Tibial nerve (tissue), 4 donors: ENCODE measurements at places on chromosomes 6 and 20. TPM values are rescaled to one million over a fixed set of nuclear protein-coding genes. Genes with fewer than 3 reads are reported as not detected.

Gene NNAT
- total RNA-seq = 2.7 TPM

- no peaks in the 10 kb centered on the region for H3K27me3 ChIP-seq
- H3K36me3 ChIP-seq = no peaks in the 10 kb centered on the region
Observed at GRCh38 chr20:24773751-24774201, 175.3 kb upstream of the CST7 start.

- no peak for DNase-seq
- H3K4me1 ChIP-seq = peaks cover 12% of the 10 kb centered on the region
- H3K36me3 ChIP-seq = no peaks in the 10 kb centered on the region
- no peak overlapping the region for H3K27ac ChIP-seq
Observed at GRCh38 chr20:37904008-37904642, 1.2 kb downstream of the VSTM2L start.

DNA sequence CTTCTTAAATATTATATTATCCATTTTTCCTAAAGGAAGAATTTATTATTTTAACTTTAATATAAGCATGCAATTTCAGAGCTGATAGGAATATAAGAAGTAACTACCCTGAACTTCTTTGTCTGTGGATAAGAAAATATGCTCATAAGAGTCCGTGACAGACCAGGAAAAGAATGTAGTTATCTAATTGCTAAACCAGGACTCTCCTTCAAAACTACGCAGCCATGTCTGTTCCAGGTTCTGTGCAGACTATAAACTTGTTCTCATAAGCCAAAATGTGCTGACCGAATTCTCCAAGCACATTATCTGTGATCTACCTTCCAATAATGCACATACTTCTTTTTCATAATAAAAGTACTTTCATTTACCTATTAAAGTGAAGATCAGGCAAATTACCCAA is 116.5 kb downstream of the TRDN start:
- H3K27me3 ChIP-seq = no peaks in the 10 kb centered on the region
- no peak for DNase-seq
- H3K27ac ChIP-seq = no peak overlapping the region
- H3K36me3 ChIP-seq = no peaks in the 10 kb centered on the region
- no peaks in the 10 kb centered on the region for H3K4me1 ChIP-seq
- no peak overlapping the region for H3K4me3 ChIP-seq

Gene KIAA1755
- 36.3 TPM for total RNA-seq

DNA sequence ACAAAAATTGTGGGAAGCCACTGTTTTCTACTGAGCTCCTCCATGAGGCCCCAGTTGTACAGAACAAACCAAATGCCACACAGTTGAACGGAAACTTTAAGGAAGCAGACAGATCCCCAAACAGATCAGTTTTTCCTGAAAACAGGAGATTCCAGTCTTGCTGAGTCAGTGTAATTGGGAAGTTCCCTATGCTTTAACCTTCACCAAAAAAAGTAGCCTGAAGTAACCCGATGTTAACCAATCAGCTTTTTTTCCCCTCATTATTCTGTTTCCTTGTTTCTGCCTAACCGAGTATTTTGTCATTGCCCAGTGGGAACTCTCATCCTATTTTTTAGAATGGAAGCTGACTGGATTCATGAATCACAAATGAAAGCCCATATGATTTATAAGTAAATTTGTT is 36.7 kb downstream of the MARCKS start:
- H3K36me3 ChIP-seq = no peaks in the 10 kb centered on the region
- H3K27me3 ChIP-seq = no peaks in the 10 kb centered on the region
- H3K4me3 ChIP-seq = no peak overlapping the region
- no peaks in the 10 kb centered on the region for H3K4me1 ChIP-seq

DNA sequence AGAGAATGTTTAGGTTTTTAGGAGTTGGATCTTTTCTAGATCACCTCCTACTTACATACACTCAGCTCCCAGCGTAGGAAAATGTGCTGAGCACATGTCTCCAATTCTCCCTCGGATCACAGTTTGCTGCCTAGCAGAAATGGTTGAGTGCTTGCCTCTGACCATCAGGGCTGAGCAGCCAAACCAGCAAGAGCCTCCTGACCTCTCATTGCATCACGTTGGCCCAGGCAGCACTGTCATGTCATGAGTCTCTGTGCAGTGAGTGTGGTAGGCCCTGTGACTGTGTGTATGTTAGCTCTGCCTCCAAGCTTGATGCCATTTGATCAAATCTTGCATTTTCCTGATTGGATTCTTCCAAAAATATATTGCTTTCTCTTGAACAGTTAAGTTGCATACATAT is 112.0 kb downstream of the LRRC1 start:
- no peak overlapping the region for H3K27ac ChIP-seq
- no peaks in the 10 kb centered on the region for H3K36me3 ChIP-seq
- peak; percentile 29 for DNase-seq
- H3K4me1 ChIP-seq = no peaks in the 10 kb centered on the region
- no peaks in the 10 kb centered on the region for H3K27me3 ChIP-seq
- no peak overlapping the region for H3K4me3 ChIP-seq

GRCh38 chr6:135481783-135482369 is 15.7 kb downstream of the AHI1 start:
- no peaks in the 10 kb centered on the region for H3K36me3 ChIP-seq
- H3K27ac ChIP-seq = no peak overlapping the region
- H3K4me3 ChIP-seq = no peak overlapping the region
- no peaks in the 10 kb centered on the region for H3K4me1 ChIP-seq

GRCh38 chr20:23118766-23119165 is 32.6 kb upstream of the CD93 start:
- no peak overlapping the region for H3K27ac ChIP-seq
- no peaks in the 10 kb centered on the region for H3K27me3 ChIP-seq
- no peak overlapping the region for H3K4me3 ChIP-seq
- no peak for DNase-seq

- no peaks in the 10 kb centered on the region for H3K36me3 ChIP-seq
- H3K4me1 ChIP-seq = no peaks in the 10 kb centered on the region
- no peak for DNase-seq
- no peak overlapping the region for H3K4me3 ChIP-seq
- no peak overlapping the region for H3K27ac ChIP-seq
Observed at GRCh38 chr6:78150425-78150824, 497.6 kb downstream of the MEI4 start.

DNA sequence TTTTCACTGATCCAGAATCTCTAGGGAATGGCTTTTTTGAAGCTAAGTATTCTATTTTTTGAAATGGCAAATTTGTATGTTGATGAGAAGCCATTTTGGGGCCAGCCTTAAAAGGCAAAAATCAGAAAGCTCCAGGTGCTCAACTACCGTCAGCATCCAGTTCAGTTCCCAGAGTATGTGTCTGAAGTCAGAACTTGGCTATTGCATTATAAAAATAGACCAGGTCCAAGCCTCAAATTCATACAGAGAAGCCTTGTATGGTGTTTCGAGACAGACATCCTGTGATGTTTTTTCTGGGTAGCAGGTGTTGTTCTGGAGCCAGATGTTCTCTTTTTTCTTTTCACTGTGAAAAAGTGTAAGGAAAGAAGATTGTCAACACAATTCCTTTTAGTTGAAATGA is 68.2 kb downstream of the CCN2 start:
- H3K36me3 ChIP-seq = peaks cover 52% of the 10 kb centered on the region
- H3K27me3 ChIP-seq = no peaks in the 10 kb centered on the region
- no peak overlapping the region for H3K4me3 ChIP-seq
- no peak for DNase-seq
- H3K27ac ChIP-seq = no peak overlapping the region

DNA sequence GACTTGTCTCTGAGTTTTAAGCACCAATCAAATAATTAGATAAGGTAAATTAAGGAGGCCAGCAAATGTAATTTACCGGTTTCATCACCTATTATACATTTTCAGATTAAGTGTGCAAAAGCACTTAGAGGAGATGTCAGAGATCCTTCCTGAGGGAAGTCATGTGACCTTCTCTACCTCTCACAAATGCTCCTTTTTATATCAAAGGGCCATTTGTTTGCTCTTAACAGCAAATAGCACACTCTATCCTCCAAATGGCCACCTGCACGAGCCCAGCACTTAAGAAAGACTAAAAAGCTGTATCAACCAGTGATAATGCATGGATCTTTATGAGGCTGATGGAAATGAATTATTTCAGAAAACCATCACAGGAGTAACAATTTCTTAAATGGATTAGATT is 149.4 kb downstream of the ELOVL4 start:
- H3K4me3 ChIP-seq = no peak overlapping the region
- DNase-seq = no peak
- no peaks in the 10 kb centered on the region for H3K36me3 ChIP-seq

Gene GSTA2
- total RNA-seq = not detected

DNA sequence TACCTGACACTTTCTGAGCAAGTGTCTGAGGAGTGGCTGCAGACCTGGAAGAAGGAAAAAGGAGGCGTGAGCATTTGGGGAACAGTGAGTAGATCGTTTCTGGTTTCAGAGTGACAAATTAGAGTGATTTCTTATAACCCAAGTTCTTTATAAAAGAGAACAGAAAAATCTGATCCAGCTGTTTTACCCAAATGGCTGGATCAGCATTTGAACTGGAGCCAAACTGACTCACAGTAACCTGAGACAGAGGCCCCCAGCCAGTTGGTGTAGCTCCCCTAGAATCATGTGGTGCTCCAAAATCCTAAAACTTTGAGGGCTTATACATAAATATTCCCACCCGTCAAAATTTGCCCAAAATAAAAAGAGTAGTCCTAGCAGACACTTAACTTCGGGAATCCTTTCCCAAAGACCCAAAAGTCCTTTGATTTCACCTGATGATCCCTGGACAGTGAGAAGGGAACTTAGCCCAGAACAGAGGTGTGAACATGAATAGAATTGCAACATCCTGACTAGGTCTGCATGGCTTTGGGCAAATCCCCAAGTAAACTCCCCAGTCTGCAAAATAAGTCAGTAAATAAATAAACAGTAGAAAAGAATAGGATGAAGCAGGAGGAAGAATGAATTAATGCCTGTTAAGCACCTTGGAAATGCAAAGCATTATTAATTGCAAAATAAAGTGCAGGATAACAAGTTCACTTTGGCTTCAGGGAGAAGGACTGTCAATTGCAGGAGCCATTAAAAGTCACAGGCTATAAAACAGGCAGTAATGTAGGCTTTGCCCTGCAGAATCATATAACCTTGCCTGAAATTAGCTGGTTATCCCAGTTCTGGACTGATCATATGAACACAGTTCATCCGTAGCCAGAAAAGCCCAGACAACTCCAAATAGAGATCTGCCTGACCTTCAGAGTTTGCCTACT is 262.0 kb upstream of the JARID2 start:
- no peak overlapping the region for H3K4me3 ChIP-seq
- no peaks in the 10 kb centered on the region for H3K36me3 ChIP-seq
- H3K27me3 ChIP-seq = no peaks in the 10 kb centered on the region
- H3K27ac ChIP-seq = peak overlapping the region; percentile 44
- DNase-seq = no peak
- peaks cover 12% of the 10 kb centered on the region for H3K4me1 ChIP-seq

- H3K4me1 ChIP-seq = no peaks in the 10 kb centered on the region
- no peak for DNase-seq
- H3K36me3 ChIP-seq = no peaks in the 10 kb centered on the region
- H3K4me3 ChIP-seq = no peak overlapping the region
Observed at GRCh38 chr6:128516514-128516898, 3.9 kb downstream of the PTPRK start.

- peak within 1 kb of the TSS; percentile 91 for H3K4me3 ChIP-seq
- peak; percentile 68 for DNase-seq
- peaks cover 3% of the 10 kb centered on the region for H3K36me3 ChIP-seq
- no peaks in the 10 kb centered on the region for H3K27me3 ChIP-seq
- H3K27ac ChIP-seq = peak within 1 kb of the TSS; percentile 87
Observed at GRCh38 chr20:56358600-56359211, at the start of gene FAM210B. Gene FAM210B (plus strand): TSS chr20:56358974. CDS start chr20:56359006, 32 bp downstream.

GRCh38 chr6:163468738-163469137 is 54.2 kb downstream of the QKI start:
- H3K27ac ChIP-seq = no peak overlapping the region
- no peaks in the 10 kb centered on the region for H3K4me1 ChIP-seq
- H3K4me3 ChIP-seq = no peak overlapping the region

GRCh38 chr6:130420911-130421310 is 55.1 kb downstream of the TMEM200A start:
- H3K36me3 ChIP-seq = no peaks in the 10 kb centered on the region
- no peaks in the 10 kb centered on the region for H3K27me3 ChIP-seq
- no peak for DNase-seq
- no peaks in the 10 kb centered on the region for H3K4me1 ChIP-seq
- no peak overlapping the region for H3K4me3 ChIP-seq

GRCh38 chr6:86888301-86888700 is 49.0 kb upstream of the HTR1E start:
- no peak overlapping the region for H3K4me3 ChIP-seq
- no peaks in the 10 kb centered on the region for H3K4me1 ChIP-seq
- no peaks in the 10 kb centered on the region for H3K36me3 ChIP-seq
- H3K27me3 ChIP-seq = no peaks in the 10 kb centered on the region

DNA sequence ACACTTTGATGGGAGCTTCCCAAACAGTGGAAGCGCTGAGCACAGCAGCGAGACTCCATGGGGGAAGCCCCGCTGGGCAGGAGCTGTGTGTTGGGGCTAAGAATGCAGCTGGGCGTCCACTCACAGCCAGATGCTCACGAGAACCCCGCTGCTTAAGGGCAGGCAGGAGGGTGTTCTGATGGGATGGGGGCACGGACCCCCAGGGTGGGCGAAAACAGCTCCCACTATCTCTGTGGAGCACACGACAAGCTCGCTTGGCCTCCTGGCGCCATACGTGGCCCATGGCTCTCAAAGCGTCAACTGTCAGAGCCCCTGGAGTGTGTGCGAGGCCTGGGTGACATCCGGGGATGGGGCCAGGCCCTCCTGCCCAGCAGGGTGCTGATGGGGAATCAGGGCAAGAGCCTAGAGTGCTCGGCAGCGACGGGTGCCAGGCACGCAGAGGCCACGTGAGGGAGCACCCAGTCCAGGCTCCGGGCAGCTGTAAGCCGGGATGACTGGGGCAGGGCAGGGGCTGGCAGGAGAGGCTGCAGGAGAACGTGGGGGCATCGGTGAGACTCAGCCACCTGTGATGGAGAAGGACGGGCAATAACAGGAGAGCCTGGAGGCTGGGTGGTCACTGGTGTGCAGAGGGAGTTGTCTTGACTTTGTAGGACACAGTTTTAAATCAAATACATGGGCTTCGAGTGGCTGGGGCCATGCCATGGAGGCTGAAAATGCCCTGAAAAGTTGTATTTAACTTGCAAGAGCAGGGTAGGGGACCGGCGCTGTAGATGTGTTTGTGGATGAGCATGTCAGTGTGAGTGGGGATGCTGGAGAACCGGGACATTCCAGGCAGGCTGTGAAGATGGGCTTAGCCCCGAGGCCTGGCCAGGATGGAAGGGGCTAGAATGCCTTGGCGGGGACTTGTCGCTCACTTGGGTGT is 27.3 kb downstream of the PYGB start:
- peaks cover 12% of the 10 kb centered on the region for H3K36me3 ChIP-seq
- H3K4me1 ChIP-seq = no peaks in the 10 kb centered on the region
- no peak overlapping the region for H3K27ac ChIP-seq

- no peaks in the 10 kb centered on the region for H3K27me3 ChIP-seq
- H3K4me1 ChIP-seq = no peaks in the 10 kb centered on the region
- no peak overlapping the region for H3K27ac ChIP-seq
- H3K4me3 ChIP-seq = no peak overlapping the region
Observed at GRCh38 chr6:74491844-74492374, 713.9 kb downstream of the COL12A1 start.

DNA sequence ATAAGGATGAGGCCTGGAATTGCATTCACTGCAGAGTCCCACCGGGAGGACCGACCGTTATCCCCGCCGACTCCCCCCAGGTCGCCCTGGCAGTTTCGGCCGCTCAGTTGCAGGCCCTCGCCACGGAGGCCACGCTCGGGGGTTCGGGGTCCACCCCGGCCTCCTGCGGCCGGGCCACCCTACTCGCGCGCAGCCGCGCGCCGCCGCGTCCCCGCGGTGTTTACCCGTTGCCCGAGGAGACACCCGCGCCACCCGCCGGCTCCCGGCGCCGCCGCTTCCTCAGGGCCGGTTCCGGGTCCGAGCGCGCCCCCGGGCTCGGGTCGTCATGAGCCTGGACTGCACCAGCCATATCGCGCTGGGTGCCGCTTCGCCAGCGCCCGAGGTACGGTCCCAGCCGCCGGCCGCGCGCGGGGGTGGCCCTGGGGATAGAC is at the start of gene CCDC170:
Gene CCDC170 (plus strand): TSS at position 214 of the 431 bp plus-strand sequence. CDS start 112 bp downstream, at position 326.
- peaks cover 22% of the 10 kb centered on the region for H3K4me1 ChIP-seq
- peak within 1 kb of the TSS; percentile 72 for H3K4me3 ChIP-seq
- peak within 1 kb of the TSS; percentile 84 for H3K27ac ChIP-seq
- H3K27me3 ChIP-seq = peaks cover 3% of the 10 kb centered on the region
- no peaks in the 10 kb centered on the region for H3K36me3 ChIP-seq

Gene FLRT3
- total RNA-seq = 26.7 TPM
